Activated naive CD8-positive, alpha-beta T cell treated with anti-CD3 and anti-CD28 coated beads for 36 hours (primary cell): ENCODE measurements at places on chromosomes 5 and 9.

DNA sequence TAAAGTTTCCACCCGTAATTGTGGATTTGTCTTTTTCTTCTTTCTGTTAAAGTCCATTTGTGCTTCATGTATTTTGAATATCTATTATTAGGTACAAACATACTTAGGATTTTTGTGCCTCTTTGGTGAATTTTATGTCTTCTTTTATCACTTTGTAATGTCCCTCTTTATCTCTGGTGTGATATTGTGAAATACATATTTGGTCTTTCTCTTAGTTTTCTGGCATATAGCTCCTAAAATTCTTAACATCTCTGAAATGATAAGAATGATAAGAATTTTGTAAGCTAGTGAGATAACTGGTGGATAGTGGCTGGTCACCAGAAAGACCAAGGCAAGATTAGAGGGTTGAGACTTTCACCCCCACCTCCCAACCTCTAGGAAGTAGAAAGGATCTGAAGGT, 111.1 kb downstream of the KCTD16 start:
- no peak for DNase-seq

- DNase-seq: no peak
These were observed 14.1 kb downstream of the FOXD1 start for GRCh38 chr5:73434461-73434860.

DNA sequence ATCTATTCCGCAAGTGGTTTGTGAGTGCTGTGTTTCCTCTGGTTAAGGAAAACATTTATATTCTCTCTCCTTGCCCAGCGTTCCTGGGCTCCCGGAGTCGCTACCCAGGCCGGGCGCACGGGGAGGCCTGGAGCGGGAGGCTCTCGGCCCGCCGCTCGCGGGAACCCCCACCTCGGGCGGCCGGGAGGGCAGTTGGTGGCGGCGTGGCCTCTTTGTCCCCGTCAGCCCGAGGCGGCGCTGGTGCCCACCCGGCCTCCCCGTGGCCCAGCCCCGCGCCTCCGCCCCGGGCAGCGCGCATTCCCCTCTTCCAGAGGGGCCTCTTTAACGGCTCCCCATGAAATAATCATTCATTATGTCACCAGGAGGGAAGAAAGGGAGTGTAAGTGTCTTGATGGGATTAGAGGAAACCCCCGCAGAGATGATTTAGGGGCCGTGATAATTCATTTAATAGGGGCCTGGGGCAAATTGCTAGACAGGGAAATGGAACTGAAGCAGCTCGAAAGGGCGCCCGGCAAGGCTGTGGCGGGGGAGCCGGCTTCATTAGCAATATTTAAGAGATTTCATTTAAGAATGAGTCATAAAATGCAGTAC, 181.9 kb upstream of the TBCA start:
- no peak for DNase-seq

- no peak for DNase-seq
These were observed 49.1 kb downstream of the IPPK start for GRCh38 chr9:92620845-92621244.
